Body of pancreas (tissue), 4 donors: ENCODE measurements at places on chromosomes 5 and 9. TPM values are rescaled to one million over a fixed set of nuclear protein-coding genes. Genes with fewer than 3 reads are reported as not detected.

Gene TLX3
- total RNA-seq = not detected

Gene TAF1L
- not detected for total RNA-seq

Gene LHX6
- 2.9 TPM for total RNA-seq

Gene C9orf50
- not detected for total RNA-seq

Gene GFI1B
- total RNA-seq = not detected

Gene DDX41
- 115 TPM for total RNA-seq

Gene ECM2
- 8.2 TPM for total RNA-seq

Gene PCA3
- total RNA-seq = not detected

Gene ARHGEF28
- 67.2 TPM for total RNA-seq

Gene SLC34A3
- total RNA-seq = 0.33 TPM

Gene HAVCR2
- total RNA-seq = 12.2 TPM

Gene SPINK13
- 2.6 TPM for total RNA-seq

Gene SLC23A1
- 0.78 TPM for total RNA-seq

Gene DNAJA1
- total RNA-seq = 36.6 TPM

Gene PCDHGB6
- 8.0 TPM for total RNA-seq

Gene KCNN2
- total RNA-seq = 9.6 TPM

Gene HMCN2
- total RNA-seq = 3.6 TPM

Gene PCDHA1
- not detected for total RNA-seq

Gene PCDHB7
- not detected for total RNA-seq

Gene CMYA5
- total RNA-seq = 1.6 TPM

Gene SLC27A6
- total RNA-seq = 0.99 TPM

Gene SLC12A7
- 35.5 TPM for total RNA-seq

Gene DNAH5
- total RNA-seq = 2.6 TPM

Gene ZFP62
- total RNA-seq = 24.6 TPM

Gene ZNF782
- total RNA-seq = 10.4 TPM

Gene ZNF454
- 8.2 TPM for total RNA-seq

Gene DNAJC18
- 1.6 TPM for total RNA-seq

Gene GPRIN1
- 0.26 TPM for total RNA-seq

Gene CARD9
- 0.78 TPM for total RNA-seq

Gene OBP2B
- not detected for total RNA-seq

Gene ARAP3
- total RNA-seq = 4.6 TPM

Gene ASTN2
- total RNA-seq = 9.6 TPM

Gene PCDH1
- 24.9 TPM for total RNA-seq

Gene FOXD4L5
- total RNA-seq = 0.26 TPM

Gene CDH6
- total RNA-seq = 0.78 TPM

Gene SEC61B
- total RNA-seq = 86.6 TPM

Gene CER1
- not detected for total RNA-seq

Gene HSD17B4
- total RNA-seq = 98.6 TPM

Gene SMIM33
- not detected for total RNA-seq

Gene DNAI1
- 0.99 TPM for total RNA-seq

Gene TMOD1
- total RNA-seq = 16.1 TPM

Gene IL9
- not detected for total RNA-seq

Gene JAKMIP2
- 0.78 TPM for total RNA-seq

Gene CENPP
- total RNA-seq = 0.78 TPM

Gene ABLIM3
- total RNA-seq = 11.2 TPM

Gene ANKRD18B
- total RNA-seq = not detected

Gene DDX4
- not detected for total RNA-seq

Gene NRARP
- 18.4 TPM for total RNA-seq
